ENCODE measurements at places on chromosomes 11 and 22.
A peak's percentile ranks its signal among the peaks of the same experiment; 100 is the strongest.

DNA sequence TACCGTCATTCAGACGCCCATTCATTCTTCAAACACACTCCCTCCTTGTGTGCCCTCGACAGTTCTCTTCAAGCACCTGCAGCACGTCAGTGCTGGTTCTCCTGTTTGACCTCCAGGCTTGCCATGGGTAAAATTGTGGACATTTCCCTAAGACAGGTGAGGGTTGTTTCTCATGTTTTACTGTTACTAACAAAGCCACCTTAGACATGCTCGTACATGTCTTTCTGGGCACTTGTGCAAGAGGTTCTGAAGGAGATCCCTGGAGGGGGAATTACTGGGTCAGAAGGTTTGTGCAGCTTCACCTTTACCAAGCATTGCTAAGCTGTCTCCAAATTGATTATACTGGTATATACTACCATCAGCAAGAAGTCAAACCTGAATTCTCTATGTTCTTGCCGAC lies 189.7 kb upstream of the TMEM45B start:
- DNase-seq: peak; percentile 38

GRCh38 chr11:98616098-98616655 lies 404.6 kb upstream of the CNTN5 start:
- DNase-seq: no peak

DNA sequence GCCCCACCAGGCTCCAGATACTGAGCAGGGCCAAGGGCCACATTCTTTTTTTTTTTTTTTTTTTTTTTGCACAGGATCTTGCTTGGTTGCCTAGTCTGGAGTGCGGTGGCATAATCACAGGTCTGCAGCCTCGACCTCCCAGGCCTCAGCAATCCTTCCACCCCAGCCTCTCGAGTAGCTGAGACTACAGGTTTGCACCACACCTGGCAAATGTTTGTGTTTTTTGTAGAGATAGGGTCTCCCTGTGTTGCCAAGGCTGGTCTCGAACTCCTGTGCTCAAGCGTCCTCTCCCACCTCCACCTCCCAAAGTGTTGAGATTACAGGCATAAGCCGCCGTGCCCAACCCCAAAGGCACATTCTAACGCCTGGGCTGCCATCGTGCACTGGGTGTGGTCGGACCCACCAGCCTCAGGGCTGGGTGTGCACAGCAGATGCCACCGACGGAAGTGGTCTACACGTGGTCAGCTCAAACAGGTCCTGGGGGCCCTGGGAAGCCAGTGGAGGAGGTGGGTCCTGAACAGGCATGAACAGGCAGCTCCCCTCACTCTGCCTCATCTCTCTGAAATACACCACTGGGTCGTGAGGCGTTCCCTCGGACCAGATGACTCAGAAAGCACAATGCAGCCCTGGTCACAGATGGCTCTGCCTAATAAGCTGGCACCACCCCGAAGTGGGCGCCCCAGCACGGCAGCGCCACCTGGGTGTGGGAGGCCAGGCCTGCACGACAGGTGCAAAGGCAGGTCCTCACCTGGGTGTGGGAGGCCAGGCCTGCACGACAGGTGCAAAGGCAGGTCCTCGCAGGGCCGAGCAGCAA lies 5.1 kb upstream of the B4GALNT4 start:
- DNase-seq: peak; percentile 45

- no peak for DNase-seq
These were observed 679.1 kb downstream of the DLG2 start for GRCh38 chr11:84947970-84948580.

DNA sequence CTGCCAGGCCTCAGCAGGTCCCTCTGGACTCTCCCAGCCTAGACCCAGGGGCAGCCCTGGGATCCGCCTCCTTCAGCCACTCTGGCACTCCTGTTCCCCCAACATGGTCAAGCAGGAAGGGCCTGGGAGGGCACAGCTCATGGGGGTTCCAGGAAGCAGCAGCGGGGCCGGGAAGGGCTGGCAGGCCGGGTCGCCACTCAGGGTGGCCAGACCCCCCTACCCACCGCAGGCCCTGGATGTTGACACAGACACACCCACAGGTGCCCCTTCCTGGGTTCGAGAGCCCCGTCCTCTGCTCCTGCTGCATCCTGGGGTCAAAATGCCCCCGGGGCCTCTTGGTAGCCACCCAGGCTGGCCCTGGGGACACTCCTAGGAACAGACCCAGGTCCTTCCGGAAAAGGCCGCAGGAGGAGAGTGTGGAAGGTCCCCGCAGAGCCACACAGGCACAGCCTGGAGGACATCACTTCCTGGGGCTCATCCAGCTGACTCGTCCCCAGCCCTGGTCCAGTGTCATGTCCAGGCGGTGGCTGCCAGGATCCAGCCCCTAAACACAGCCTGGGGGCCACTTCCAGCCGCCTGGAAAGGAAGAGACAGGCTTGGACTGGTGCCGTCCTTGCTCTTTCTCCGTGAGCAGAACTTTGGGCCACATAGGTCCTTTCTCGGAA lies 6.8 kb upstream of the PIM3 start:
- no peak for DNase-seq

GRCh38 chr11:62569611-62570010 lies 4.1 kb downstream of the EEF1G start:
- DNase-seq: no peak

DNA sequence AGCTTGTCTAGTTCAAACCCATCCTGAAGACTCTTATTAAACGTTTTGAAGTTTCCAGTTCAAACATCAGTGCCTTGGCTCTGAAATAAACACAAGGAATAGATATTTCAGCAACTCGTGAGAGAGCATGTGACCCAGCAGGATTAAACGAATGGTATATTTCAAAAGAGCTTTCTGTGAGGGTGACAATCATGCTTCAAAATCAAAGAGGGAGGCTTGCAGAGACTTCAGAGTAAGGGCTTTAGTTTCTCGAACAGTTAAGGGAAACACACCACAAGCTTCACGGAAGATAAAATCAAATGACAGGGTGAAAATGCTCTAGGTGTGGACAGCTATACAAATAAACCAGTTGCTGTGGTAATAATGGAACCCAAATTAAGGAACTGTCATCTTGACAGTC lies 1.4 kb downstream of the HPS4 start:
- DNase-seq: no peak

GRCh38 chr22:49330421-49331222 lies 497.1 kb downstream of the BRD1 start:
- DNase-seq: no peak

GRCh38 chr22:30357650-30358215 lies 926 bp downstream of the CCDC157 start:
- no peak for DNase-seq

GRCh38 chr22:23781065-23781464 lies 5.7 kb upstream of the SMARCB1 start:
- DNase-seq: no peak

DNA sequence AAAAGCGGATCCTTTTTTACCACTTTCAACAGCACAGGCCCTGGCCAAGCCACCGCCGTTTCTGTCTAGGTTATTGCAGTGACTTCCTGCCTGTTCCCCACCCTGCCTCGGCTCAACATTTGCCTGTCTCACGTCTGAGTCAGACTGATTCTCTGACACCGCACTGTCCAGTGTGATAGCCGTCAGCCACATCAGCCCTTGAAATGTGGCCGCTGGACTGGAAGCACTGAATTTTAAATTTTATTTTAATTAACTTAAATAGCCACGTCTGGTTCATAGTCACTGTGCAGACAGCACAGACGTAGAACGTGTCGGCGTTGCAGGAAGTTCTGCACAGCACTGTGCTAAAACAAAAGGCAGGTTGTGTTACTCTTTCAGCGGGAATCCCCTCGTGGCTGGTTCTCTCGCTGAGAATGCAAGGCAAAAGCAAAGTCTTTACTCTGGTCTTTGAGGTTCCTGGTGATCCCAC lies 56.3 kb upstream of the ADSL start:
- no peak for DNase-seq

GRCh38 chr11:68798221-68798813 lies 43.4 kb downstream of the CPT1A start:
- no peak for DNase-seq

GRCh38 chr11:57426439-57426928 lies 437 bp downstream of the SLC43A3 start:
- no peak for DNase-seq

DNA sequence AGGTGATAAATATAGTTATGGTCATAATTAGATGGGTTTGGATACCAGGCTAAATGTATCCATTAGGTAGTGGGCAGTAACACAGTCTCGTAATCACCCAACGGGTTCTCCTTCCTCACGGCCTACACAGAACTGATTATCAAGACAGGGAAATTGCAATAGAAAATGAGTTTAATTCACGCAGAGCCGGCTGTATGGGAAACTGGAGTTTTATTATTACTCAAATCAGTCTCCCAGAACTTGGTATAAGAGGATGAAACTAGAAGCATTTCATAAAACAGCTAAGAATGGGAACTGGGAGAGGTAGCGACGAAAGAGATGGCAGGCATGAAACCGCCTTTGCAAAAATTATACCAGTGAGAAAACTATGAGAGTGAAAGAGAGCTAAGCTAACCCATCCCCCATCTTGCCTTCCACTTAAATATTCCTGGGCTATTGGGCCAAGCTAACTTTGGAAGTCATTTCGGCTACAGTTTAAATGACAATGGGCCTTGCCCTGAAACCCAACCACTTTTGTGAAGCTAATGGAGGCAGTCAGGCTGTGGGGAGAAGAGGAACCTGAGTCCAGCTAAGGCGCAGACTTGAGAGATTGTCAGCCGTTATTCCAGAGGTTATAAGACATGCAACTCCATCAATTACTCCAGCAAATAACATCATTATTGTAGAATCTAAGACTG lies 29.6 kb downstream of the CTSC start:
- no peak for DNase-seq

- peak; percentile 83 for DNase-seq
These were observed 6.4 kb upstream of the TENM4 start for GRCh38 chr11:79447038-79447786.

GRCh38 chr22:19865141-19865829 lies 10.6 kb upstream of the GNB1L start:
- DNase-seq: no peak

- DNase-seq: no peak
These were observed 21.2 kb upstream of the MAP6 start for GRCh38 chr11:75689863-75690609.

DNA sequence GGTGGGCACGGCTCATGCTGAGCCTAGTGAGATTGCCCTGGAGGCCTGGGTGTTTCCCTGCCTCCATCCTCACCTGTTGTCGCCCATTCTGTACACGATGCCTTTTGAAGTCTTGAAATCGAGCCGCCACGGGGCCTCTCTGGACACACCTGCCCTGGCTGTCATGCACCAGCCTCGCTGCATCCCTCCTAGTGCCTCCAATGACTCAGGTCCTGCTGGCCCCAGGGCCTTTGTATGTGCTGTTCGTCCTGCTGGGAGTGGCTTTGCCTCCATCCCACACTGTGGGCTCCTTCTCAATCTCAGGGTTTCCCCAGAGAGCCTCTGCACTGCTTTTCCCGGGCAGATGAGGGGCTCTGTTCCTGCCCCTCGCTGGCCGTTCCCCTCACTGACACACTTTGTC lies 8.9 kb upstream of the MYEOV start:
- no peak for DNase-seq

- DNase-seq: no peak
These were observed 166.8 kb upstream of the SEZ6L start for GRCh38 chr22:26002456-26002855.

GRCh38 chr11:75625991-75626888 lies 42.6 kb downstream of the MAP6 start:
- no peak for DNase-seq

GRCh38 chr11:41659985-41660384 lies 200.5 kb upstream of the LRRC4C start:
- no peak for DNase-seq

- DNase-seq: no peak
These were observed 9.3 kb downstream of the OAF start for GRCh38 chr11:120219938-120220746.
